Anterior cingulate cortex (tissue), 58 donors: ENCODE measurements at places on chromosomes 2 and 18.

DNA sequence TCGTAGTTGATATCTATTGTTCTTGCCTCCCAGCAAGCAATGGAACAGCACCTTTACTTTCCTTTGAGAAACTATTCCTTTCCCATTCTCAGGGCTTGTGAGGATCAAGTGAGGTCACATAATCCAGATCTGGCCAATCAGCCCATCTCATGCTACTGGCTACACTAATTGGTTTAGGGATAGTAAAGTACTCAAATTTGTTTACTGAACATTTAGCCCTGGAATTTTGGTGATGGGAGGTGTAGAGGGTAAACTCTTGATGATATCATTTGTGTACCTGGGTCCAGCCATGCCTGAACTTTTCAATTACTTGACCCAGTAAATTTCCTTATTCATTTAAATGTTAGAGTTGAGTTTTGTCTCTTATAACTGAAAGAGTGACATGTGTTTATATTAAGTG, 195.8 kb upstream of the TNP1 start:
- DNase-seq, result no peak

GRCh38 chr18:57209713-57210106, 62.8 kb downstream of the BOD1L2 start:
- DNase-seq, result no peak

DNA sequence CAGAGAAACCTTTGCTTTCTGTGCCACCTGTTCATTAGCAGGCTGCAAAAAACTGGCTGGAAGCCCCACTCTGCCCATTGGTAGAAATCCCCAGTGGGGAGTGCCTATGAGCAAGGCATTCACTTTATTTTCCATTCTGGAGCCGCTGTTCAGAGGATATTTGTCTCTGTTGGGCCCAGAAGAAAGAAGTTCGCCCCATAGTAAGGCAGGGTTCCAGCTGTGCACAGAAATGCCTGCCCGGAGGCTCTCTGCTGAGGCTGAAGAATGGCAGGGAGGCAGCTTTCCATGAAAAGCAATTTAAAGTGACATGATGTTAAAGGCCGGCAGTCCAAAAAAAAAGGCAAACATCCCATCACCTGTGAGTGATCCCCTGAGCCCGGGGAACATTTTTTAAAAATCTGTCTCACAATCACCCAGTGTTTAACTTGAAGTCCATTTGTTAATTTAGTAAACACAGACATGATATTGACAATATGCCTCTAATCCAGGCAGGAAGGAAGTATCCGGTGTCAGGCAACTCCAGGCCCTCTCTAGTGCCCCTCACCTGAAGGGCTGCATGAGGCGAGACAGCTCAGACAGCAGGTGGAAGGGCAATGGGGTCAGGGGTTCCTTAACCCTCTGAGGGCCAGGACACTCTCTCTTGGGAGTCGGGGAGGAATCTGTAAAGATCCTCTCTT, 265.1 kb upstream of the SIX2 start:
- no peak for DNase-seq

- no peak for DNase-seq
Measured at GRCh38 chr2:7609556-7609955, 692.3 kb downstream of the RNF144A start.

GRCh38 chr2:15993232-15993610, 52.9 kb downstream of the MYCN start:
- no peak for DNase-seq

- DNase-seq, result no peak
Measured at GRCh38 chr2:237471438-237472186, 15.4 kb upstream of the MLPH start.

DNA sequence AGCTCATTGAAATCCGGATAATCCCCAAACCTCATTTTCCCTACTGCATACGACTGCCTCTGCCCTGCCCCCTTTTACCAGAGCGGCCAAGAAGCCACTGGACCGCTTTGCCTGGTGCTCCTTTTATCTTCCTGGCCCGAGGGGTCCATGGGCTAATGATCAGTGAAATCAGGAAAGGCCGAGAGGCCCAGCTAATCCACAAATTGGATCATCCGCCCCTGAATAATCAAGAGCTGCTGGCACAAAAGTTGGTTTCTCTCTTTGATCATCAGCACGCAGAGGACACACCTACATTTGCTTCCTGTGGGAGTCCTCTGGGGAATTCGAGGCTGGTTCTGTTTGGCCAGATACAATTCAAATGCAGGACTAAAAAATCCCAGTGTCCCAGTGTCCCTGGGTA, 144.5 kb downstream of the INSIG2 start:
- DNase-seq, result no peak

DNA sequence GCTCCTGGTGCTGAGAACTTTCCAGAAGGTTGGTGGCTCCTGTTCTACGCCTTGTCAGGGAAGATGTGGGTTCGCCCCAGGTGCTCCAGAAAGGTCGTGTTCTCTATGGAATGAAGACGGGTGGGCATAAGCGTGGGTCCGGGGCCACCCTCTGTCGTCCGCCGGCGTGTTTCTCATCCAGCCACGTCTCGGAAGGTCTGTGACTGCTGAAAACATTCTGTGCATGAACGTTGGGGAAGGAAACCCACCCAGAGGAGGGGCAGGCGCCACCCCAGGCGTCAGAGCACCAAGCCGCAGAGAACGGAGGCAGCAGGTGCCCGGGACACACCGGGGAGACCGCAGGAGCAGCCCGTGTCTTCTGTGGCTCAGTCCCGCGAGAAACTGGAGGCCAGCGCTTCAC, 118.2 kb downstream of the RTP5 start:
- DNase-seq, result no peak

- DNase-seq, result peak; percentile 31
Measured at GRCh38 chr2:166375736-166376487, at the start of gene SCN9A. TSS of gene SCN9A (minus strand) at chr2:166375944. CDS start at chr2:166311756, 64,188 bp downstream.

DNA sequence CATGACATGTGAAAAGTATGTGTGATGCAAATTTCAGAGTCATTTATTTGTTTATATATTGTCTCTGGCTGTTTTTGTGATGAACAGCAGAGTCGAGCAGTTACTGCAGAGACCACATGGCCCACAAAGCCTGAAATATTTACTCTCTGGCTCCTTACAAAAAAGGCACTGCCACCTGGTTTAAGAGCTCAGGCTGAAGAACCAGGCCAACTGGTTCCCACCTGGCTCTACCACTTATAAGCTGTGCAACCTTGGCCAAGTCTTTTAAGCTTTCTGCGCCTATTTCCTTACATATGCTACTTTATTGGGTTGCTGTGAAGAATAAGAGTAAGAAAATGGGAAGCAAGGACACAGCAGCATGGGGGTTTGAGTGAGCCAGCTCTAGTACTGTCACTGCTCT, 207.6 kb downstream of the L3MBTL4 start:
- DNase-seq, result no peak

- DNase-seq, result no peak
Measured at GRCh38 chr18:72808680-72809079, 59.1 kb downstream of the NETO1 start.
